ENCODE measurements at places on chromosomes 6 and 20.

DNA sequence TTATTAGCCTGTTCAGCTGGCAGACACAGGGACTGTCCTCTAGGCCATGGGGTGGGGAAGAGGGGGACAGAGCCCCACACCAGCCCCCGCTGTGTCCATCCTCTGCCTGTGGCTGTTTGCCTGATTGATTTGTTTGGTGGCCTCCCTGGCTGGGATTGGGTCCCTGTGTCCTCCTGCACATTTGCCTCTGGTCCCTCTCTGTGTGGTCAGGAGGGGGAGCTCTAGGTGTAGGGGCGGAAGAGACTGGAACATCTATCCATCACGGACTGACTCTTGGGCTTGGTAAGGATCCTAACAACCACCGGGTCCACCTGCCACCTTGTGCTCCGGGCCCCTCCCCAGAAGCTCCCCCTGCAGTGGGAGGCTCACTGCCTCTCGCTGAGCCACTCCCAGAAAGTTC lies 38.4 kb upstream of the CCDC167 start:
- no peak for DNase-seq

- no peak for DNase-seq
These were observed 130.4 kb downstream of the MOXD1 start for GRCh38 chr6:132270726-132271402.

GRCh38 chr6:62978920-62979319 lies 232.3 kb upstream of the FKBP1C start:
- no peak for DNase-seq

DNA sequence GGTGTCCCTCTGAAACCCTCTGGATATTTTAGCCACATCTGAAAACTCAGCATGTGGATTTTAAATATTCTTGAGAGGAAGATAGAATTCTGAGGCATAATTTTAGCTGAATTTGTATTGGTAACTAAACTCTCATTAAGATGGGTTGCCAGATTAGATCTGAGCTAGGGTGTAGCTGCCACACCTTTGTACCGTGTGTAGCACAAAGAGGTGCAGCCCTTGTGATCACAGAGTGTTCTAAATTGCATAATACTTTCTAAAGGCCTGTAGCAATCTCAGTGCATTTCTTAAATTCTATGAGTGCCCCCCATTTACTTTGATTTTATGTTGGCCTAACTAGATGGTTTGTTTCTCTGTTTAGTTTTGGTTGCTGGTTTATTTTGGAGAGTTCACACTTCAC lies 53.0 kb downstream of the FLRT3 start:
- DNase-seq = no peak

DNA sequence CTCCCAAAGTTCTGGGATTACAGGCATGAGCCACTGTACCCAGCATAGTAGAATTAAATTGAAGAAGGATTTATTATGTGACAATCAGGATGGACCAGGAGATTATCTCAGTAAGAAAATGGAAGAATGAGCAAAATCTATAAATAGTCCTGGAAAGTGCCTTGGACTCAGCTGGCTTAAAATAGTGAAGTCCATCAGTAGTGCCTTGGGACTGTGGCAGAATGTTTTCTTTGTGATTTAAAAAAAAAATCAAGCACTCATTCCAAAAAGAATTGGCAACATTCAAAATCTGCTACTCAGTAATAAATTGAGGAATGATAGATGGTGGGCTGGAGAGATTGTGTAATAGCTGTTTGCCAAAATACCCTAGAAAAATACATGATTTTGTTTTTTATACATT lies 37.0 kb upstream of the MAS1 start:
- DNase-seq = no peak

DNA sequence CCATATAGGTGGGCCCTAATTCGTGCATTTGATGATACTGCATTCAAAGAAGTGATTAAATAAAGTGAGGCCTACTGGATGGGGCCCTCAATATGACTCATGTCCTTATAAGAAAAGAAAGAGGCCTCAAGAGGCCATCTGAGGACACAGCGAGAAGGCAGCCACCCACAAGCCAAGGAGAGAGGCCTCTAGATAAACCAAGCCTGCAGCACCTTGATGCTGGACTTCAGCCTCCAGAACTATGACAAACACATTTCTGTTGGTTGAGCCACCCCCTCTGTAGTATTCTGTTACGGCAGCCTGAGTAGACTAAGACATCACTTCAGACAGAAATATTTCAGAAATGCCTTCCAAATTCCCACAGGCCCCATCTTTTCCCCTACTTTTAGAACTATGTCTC lies 82.5 kb upstream of the PLEKHG1 start:
- DNase-seq = no peak

- DNase-seq = no peak
These were observed 681.8 kb downstream of the PTPRT start for GRCh38 chr20:42507874-42508273.

GRCh38 chr20:1431158-1431557 lies 35.5 kb downstream of the NSFL1C start:
- DNase-seq = no peak

DNA sequence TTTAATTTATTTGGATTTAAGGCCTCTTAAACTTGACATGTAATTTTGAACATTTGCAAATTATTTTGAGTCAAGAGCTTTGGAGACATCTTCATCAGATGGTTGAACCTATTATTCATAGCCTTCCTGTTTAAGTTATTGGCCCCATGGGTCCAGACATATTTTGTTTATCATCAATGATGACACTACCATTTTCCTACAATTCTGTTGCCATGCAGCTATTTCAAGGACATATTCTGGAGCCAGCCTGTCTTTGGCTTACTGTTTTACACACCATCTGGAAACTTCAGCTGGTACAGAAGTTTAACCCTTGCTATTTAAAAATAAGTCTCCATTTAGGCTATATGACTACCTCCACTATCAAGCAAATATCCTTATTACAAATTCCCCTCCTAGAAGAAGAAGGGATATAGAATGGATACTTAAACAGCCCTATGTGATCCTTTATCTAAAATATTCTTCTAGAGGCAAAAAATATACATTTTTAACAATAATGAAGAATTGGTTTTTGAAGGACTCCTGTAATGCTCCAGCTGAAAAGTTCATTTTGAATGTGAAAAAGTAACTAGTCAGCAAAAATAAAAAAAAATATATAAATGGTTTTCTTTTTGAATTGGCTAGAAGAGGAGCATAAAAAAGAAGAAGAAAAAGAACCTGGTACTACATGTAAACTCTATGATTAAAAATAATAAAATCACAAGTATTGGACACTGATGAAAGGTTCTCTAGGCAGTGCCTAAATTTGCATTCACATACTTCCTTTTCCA lies 544.0 kb upstream of the HS3ST5 start:
- no peak for DNase-seq

- no peak for DNase-seq
These were observed 42.1 kb downstream of the LYRM2 start for GRCh38 chr6:89596484-89596883.

- no peak for DNase-seq
These were observed 85.6 kb downstream of the BFSP1 start for GRCh38 chr20:17445543-17445942.

DNA sequence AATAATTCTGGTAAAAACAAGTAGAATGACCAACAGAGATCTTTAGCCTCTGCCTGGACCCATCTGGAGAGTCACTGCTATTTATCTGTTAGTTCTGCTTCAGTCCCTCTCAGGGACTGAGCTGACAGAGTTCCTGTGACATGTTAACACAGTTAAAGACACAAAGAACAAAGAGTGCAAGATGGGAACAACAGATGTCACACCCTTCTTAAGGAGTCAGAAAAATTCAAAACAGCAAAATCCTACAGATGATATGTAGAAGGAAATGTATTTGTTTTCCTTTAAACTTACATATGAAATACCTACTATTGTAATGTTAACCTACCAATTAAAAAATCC lies 102.2 kb downstream of the FYN start:
- DNase-seq = no peak

DNA sequence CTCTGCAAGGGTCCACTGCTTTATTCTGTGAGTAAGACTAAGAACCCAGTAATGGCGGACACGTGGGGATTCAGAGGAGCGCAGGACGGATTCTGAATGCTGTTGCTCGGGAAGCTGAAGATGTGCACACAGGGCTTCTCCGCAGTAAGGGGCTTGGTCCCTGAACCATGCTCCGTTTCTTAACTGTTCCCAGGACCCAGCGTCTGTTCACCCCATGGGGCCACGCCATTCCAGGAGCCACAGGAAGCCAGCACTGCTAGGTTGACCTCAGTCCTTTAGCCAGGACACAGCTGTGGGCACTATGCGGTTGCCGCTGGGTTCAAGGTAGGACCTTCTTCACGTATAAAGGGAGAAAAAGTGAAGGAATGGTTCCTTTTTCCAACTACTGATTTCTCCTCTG lies 59.8 kb downstream of the IRF4 start:
- DNase-seq = no peak

DNA sequence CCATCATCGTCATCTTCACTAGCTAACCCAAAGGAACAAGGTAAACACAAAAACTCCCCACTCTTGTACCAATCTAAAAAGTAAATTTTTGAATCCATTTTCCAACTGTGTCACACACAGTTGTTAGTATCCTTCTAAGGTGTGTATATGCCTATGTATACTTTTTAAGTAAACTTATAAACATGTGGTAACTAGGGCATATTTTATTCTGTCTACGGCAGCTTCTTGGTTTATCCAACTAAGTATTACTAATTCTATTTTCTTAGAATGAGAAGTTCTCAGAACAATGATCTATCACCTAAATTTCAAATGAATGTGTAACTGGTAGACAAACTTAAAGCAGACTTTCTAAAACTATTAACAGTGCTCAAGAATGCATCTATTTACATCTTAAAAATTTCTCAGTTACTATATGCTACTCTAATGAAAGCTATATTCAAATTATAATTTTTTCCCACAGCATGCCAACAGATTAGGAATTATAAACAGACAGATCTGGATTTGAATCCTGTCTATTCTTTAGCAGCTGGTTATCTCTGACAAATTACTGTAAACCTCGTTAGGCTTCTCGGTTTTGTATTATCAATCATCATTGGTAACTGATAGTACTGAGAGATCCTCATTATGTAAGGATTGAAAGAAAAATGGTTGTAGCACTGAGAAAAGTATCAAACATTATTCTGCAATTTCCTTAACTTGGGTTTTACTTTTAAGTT lies 1.8 kb upstream of the PLN start:
- no peak for DNase-seq

GRCh38 chr6:105069821-105070445 lies 109.9 kb downstream of the POPDC3 start:
- no peak for DNase-seq

DNA sequence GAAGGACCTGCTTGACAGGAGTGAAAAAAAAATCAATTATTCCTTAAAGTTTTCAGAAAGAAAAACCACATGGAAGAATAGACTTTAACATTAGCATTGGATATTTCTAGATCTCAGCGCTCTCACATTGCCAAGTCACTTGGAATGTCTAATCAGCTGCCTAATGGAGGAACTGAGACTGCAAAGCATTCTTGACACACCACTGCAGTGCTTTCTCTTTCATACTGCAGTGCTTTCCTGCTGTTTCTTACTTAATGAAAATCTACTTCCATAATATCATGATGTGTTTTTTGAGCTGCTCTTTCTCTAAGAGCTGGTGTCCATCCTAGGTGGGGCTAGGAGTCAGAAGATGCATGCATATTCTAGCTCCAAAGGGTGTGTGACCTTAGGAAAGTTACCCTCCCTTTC lies 20.4 kb upstream of the MCM3 start:
- DNase-seq = no peak

DNA sequence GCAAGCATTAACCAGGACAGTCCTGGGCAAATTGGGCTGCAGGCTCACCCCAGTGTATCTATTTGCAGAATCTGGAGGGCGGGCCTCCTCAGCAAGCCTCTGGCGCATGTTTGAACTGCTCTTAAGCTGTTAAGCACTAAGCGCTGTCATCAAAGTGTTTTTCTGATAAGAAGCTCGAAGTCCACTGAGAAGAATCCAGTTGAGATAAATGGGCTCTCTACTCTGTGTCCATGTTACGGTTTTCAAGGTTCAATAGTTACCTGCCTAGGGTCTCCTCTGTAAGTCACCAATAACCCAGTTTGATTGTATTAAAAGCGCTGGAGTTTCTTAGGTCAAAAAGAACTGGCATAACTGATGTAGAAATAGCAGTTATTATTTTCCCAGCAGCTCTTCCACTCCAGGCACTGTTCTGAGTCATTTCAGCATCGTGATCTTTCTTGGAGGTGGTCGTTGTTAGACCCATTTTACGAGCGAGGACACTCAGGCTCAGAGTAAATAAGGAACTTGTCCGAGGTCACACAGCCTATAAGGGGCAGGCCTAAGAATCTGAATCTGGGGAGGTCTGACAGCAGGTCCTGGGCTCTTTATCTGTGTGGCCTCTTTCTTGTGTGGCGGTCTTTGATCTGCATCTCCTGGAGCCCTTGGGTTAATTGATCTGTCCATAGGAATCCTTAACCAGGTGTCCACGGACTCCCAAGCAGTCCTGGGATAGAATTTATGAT lies 207.4 kb upstream of the ZNF217 start:
- DNase-seq = no peak

DNA sequence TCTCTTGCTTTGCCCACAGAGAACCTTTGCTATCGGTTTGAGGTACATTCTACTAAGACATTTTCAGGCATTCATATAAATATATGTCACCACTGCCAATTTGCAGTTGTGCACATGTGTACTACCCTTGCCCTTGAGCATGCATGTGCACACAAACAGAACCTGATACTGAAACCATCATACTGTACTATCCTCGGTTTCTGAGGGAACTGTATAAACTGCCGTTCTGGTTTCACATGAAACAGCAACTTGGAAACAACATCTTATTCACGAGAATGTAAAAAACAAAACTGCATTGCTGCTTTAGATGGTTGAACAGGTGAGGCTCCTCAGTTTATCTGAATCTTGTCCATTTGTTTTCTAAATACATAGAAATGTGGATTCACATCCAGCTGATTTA lies 151.2 kb upstream of the TMEM170B start:
- no peak for DNase-seq

GRCh38 chr20:23455639-23456038 lies 3.0 kb upstream of the CST11 start:
- DNase-seq = no peak
